Liver (tissue), 10 donors: ENCODE measurements at places on chromosomes 5 and 9. TPM values are rescaled to one million over a fixed set of nuclear protein-coding genes. Genes with fewer than 3 reads are reported as not detected.

- no peaks in the 10 kb centered on the region for H3K36me3 ChIP-seq
- H3K4me1 ChIP-seq = no peaks in the 10 kb centered on the region
- no peak overlapping the region for H3K27ac ChIP-seq
- H3K27me3 ChIP-seq = no peaks in the 10 kb centered on the region
- H3K4me3 ChIP-seq = no peak overlapping the region
Observed at GRCh38 chr9:103552712-103553111, 541.4 kb upstream of the SMC2 start.

DNA sequence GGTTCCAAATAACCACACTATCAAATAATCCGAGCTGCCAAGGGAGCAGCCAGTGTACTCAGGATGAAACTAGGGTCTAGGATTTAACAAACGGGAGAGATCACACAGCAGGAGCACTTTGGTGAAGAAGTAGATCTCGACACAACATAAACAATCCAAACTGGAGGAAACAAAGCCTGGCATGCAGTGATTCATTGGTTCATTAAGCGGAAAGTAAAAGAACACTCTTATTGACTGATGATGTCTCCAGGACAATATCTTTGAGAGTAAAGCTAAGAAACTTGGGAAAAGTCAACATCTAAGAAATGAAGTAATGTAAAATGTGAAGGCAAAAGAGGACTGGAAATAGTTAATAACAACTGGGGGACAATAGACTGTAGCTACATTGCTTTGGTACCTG is 1478.3 kb upstream of the CDH9 start:
- H3K27ac ChIP-seq = no peak overlapping the region
- H3K4me3 ChIP-seq = no peak overlapping the region
- no peak for DNase-seq
- H3K36me3 ChIP-seq = no peaks in the 10 kb centered on the region
- H3K4me1 ChIP-seq = no peaks in the 10 kb centered on the region

DNA sequence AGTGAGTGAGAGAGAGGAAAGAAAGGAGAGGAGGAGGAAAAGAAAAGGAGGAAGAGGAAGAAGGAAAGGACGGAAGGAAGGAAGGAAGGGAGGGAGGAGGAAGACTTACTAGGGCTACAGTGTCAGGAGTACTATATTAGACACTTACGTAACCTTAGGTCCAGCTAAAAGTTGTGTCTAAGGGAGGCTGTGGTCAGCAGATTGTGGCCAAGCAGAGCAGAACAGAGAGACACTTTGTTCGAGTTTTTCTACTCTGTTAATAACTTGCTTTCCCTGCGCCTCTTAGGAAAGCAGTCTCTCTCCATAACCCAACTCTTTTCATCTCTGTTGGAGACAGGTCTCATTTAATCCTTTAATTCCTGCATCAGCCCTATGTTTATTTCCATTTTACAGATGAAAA is 138.9 kb downstream of the KCNN2 start:
- no peaks in the 10 kb centered on the region for H3K4me1 ChIP-seq
- no peak overlapping the region for H3K27ac ChIP-seq
- peaks cover 14% of the 10 kb centered on the region for H3K36me3 ChIP-seq

DNA sequence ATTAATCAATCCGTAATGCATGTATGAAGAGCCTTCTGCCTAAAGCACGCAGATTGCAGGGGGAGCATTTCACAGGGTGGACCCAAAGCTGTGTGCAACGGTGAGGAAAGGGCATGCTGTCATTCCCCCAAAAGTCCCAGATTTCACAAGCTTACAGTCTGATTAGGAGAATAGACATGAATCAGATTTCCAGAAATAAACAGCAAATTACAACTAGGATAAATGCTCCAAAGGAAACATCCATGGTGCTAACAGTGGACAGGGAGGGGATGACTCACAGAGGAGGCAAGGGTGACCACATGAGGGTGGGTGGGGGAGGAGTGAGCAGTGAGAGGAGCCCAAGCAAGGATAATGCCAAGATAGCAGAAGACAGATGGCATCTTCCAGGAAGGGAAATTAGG is 258.4 kb upstream of the TAS2R1 start:
- DNase-seq = no peak
- no peaks in the 10 kb centered on the region for H3K36me3 ChIP-seq
- no peak overlapping the region for H3K27ac ChIP-seq
- no peaks in the 10 kb centered on the region for H3K27me3 ChIP-seq
- no peak overlapping the region for H3K4me3 ChIP-seq

NDST1 gene
- 39.5 TPM for total RNA-seq

CER1 gene
- total RNA-seq = not detected
